ENCODE measurements at places on chromosomes 7 and 10. TPM values are rescaled to one million over a fixed set of nuclear protein-coding genes. Genes with fewer than 3 reads are reported as not detected.

DNA sequence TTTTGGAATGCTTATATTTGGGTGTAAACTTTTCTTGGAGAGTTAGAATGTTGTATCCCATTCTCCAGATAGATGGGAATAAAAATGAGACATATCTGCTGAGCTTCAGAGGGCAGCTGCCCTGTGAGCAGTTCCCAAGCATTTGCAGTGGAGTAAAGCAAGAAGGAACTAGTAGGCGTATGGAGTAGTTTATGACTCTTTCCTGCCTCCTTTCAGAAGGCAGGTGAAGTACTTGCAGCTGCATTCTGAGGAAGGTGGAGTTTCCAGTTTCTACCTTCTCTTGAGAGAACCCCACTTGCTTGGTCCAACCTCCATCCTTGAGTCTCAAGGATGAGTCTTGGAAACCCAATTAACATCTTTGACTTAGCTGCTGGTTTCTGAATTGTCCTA, 563.6 kb downstream of the LRMDA start:
- DNase-seq = no peak

DNA sequence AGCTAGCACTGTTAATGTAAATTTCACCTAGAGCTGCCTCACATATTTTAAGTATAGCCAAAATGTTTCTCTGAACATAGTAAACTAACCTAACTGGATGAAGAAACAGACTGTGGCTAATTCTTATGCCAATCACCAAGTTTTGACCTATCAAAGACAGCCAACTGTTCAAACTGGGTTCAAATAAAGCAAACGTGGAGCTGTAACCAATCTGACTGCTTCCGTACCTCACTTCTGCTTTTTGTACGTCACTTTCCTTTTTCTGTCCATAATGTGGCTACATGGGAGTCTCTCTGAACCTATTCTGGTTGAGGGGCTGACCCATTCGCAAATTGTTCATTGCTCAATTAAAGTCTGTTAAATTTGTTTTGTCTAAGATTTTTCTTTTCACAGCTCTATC, 66.3 kb upstream of the ETV1 start:
- DNase-seq = no peak

- DNase-seq = no peak
These were observed 25.7 kb upstream of the WASL start for GRCh38 chr7:123774496-123774895.

DNA sequence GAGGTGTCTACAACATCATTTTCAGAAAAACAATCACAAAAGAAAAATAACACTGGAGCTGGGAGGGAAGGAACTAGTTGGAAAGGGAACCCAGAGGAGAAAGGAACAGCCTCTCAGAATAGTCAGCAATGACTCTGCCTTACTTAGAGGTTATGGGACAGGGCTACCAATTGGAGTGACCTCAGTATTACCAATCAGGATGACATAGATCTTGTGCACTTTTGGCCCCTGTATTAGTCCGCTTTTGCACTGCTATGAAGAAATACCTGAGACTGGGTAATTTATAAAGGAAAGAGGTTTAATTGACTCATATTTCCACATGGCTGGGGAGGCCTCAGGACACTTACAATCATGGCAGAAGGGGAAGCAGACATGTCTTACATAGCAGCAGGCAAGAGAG, 99.7 kb upstream of the SDK1 start:
- DNase-seq = no peak

The PILRA gene
- total RNA-seq = 2.2 TPM

Data from hematopoietic multipotent progenitor cell (in vitro differentiated cells).